ENCODE measurements at places on chromosomes 3 and 15.

DNA sequence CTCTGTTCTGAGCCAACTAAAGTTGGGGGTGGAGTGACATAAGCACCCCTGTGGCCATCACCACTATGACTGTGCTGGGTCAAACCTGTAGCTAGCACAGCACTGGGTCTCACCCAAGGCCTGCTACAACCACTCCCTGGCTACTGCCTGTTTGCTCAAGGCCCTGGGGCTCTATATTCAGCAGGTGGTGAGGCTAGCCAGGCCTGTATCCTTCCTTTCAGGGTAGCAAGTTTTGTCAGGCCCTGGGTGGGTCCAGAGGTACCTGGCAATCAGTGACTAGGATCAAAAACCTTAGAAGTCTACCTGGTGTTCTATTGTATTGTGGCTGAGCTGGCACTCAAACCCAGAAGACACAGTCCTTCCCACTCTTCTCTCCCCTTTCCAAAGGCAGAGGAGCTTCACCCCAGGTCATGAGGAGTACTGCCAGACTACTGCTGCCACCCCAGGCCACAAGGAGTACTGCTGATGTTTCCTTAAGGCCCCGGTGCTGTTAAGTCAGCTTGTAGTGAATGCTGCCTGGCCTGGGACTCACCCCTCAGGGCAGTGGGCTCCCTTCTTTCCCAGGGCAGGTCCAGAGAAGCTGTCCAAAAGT is 170.8 kb downstream of the IGSF11 start:
- DNase-seq: no peak

- no peak for DNase-seq
Observed at GRCh38 chr15:33344111-33344510, 33.3 kb downstream of the RYR3 start.

- no peak for DNase-seq
Observed at GRCh38 chr3:79052054-79052681, 715.6 kb downstream of the ROBO1 start.

- DNase-seq: no peak
Observed at GRCh38 chr15:70723122-70723422, 40.3 kb downstream of the UACA start.

- DNase-seq: no peak
Observed at GRCh38 chr15:101446518-101447167, 42.9 kb downstream of the PCSK6 start.

- DNase-seq: no peak
Observed at GRCh38 chr3:112297714-112298113, 3.7 kb upstream of the SLC9C1 start.

DNA sequence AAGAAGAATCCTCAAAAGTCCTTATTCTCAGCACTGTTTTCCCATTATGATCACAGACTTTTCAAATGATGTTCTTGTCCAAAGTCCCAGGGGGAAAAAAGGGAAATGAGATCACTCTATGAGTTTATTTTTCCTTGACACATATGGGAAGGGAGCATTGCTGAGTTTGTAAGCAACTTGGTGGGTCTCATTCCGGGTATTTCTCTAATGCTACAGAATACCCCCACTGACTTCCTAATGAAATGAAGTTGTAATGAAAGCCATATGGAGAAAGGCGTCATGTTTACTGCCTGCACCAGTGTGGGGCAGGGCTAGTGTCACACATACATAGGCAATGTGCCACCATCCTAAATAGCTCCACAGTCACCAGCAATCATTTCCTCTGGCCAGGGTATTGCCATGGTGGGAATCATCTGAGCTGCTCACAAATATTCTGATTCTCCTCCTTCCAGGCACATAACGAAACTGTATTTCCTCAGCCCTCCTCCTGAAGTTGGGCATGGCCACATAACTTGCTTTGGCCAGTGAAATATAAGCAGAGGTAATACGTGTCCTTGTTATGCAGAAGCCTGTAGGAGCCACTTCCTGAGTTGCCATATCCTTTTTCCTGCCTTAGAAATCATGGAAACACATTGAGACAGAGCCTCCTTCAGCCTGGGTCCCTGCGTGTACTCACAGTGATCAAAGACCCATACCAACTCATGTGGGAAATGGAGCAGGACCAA is 41.0 kb upstream of the C15orf61 start:
- DNase-seq: no peak

DNA sequence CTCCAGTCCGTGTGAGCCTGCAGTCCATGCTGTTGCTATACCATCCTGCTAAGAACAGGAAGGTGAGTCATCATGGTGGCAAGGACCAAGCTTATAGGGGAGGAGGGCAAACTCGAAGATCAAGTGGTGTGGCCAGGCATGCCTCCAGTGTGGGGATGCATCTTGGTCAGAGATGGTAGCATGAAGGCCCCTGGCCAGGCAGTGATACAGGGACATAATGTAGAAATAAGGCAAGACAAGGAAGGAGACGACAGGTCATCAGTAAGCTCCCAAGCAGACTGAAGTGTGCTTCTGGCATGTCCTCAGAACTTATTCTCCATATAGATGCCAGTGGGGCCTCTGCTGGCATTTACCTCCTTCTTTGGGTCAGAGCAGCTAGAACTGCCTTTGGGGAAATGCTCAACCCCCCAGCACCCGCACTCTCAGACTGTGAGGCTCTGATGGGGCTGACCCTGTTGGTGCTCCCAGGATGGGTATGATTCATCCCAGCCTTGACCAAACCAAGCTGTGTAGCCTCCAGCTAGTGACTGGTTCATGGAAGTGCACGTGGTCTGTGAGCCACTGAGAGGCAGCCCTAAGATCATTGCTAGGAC is 52.5 kb upstream of the ATP2B2 start:
- no peak for DNase-seq

DNA sequence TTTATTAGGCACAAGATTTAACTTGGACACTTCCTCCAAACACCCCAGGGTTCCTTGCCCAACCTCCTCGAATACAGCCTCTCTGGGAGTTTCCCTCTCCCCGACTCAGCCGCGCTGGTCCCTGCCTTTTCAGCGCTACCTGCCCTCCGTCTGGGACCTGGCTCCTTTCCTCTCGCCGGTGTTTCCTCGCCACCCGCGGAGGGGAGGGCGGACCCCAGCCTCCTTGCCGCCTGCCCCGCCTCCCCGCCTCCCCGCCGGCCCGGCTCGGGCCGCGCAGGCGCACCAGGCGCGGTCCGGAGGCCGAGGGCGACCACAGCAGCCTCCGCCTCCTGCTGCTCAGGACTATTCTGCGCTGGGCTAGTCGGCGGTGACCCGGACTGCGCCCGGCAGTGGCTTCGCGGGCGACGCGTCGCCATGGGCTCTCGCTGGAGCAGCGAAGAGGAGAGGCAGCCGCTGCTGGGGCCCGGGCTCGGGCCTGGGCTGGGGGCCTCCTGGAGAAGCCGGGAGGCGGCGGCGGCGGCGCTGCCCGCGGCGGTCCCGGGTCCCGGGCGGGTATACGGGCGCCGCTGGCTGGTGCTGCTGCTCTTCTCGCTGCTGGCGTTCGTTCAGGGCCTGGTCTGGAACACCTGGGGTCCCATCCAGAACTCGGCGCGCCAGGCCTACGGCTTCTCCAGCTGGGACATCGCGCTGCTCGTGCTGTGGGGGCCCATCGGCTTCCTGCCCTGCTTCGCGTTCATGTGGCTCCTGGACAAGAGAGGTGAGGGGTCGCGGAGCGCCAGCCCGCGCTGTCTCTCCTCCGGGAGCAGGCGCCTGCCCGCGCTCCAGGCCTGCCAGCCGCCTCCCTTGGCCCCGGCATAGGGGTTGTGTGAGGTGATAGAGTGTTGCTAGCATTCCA is at the start of gene SLC49A4:
TSS of gene SLC49A4 (plus strand) at position 291 of the 895 bp plus-strand sequence. CDS start at position 415, 124 bp downstream.
- peak; percentile 21 for DNase-seq

- DNase-seq: no peak
Observed at GRCh38 chr3:193330555-193331204, 47.9 kb downstream of the ATP13A5 start.

DNA sequence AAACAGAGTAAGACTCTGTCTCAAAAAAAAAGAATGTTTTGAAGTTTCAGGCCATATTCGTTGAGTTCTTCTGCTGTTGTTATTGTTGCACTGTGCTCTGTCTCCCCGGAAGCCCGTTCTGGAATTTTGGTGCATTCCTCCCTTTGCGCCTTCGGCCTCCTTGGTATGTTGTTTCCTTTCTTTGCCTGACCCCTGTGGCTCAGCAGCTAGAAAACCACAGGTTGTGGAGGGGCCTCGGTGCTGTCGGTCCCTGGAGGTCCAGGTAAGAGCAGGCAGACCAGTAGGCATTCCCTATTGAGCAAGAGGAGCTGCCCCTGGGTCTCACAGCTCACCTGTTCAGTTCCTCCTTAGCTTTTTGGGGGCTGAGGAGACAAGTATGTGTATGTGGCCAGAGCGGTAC is 51.0 kb upstream of the DLG1 start:
- DNase-seq: no peak

DNA sequence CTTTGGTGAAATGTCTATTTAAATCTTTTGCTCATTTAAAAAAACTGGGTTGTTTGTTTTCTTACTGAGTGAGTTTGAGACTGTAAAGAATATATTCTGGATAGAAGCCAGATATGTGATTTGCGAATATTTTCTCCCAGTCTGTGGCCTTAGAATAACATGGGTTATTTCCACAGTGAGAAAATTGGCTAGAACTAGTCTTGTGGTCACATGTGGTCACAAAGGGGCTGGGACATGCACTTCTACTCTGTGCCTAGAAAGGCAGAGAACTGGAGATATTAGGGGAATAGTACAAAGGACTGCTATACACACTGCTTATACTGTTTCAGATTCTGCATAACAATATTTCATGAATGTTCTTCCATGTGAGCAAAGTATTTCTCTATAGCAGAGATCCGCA is 79.9 kb upstream of the RGMA start:
- DNase-seq: no peak

GRCh38 chr3:107222907-107223306 is 154.3 kb upstream of the CCDC54 start:
- DNase-seq: no peak

- no peak for DNase-seq
Observed at GRCh38 chr3:151431940-151432339, 28.9 kb downstream of the IGSF10 start.

GRCh38 chr3:136122006-136122405 is 74.1 kb downstream of the MSL2 start:
- no peak for DNase-seq

DNA sequence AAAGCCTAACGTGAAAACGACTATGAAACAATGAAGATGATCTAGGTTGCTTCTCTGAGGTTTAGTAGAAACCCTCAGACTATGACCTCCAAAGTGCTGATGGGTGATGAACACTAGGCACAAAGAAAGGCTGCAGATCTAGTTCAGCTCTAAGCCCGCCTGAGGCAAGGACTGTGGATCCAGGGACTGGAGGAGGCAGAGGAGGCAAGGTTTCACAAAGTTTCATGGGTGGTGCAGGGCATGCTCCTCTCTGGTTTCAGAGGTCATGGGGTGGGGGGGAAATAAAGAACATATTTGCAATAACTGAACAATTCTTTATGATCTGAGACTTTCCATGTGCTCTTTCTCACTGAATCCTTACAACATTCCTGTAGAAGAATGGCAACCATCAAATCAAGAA is 679.2 kb downstream of the NTRK3 start:
- no peak for DNase-seq

GRCh38 chr15:59303633-59304032 is 69.0 kb downstream of the MYO1E start:
- DNase-seq: no peak

DNA sequence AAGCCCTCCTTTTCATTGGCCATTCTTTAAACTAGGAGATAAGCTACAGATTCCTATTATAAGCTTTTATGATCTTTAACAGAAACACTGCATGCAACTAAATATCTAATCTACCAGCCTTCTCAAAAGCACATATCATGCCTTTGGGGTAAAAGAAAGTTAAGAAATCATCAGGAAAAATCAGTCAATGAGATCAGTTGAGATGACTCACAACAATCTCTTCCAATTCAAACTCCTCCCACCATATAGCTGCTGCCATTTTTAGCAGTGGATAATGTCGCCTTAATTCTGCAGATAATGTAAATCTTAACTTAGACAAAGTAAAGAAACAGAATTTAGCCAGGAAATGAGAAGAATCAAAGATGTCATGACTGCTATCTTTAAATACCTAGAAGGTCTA is 135.2 kb upstream of the BCL6 start:
- no peak for DNase-seq

GRCh38 chr3:128353991-128354687 is 112.6 kb downstream of the DNAJB8 start:
- DNase-seq: peak; percentile 22

DNA sequence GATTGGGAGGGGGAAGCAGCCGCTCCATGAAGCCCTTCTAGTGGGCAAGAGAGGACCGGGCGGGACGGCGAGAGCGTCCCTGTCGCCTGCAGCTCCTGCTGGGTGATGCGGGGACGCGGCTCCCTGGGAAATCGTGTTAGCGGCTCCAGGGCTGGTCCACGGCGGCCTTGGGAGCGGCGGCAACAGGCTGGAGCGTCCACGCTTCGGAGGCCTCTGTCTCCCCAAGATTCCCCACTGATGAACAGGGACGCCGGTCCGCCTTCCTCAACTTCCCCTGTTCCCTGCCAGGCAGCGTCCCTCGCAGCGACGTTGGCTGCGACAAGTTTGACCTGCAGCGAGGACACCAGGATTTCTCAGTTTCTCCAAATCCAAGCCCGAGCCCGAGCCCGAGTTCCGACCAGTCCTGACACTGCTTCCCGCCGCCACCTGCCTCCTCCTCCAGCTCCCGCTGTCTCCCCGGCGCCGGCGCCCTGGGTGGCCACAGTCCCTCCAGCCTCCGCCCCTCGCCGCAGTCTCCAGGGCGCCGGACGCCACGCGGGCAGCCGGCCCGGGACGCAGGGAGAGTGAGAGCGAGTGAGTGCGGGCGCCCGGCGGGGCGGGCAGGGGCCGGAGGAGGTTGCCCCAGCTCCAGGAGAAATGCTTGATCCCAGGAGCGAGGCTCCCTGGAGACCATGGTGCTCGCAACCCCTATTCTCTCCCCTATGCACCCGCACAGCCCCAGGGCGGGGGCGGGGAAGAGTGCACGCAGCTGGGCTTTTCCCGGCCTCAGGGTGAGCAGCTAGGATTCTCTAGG is 78.1 kb upstream of the RNF7 start:
- no peak for DNase-seq

DNA sequence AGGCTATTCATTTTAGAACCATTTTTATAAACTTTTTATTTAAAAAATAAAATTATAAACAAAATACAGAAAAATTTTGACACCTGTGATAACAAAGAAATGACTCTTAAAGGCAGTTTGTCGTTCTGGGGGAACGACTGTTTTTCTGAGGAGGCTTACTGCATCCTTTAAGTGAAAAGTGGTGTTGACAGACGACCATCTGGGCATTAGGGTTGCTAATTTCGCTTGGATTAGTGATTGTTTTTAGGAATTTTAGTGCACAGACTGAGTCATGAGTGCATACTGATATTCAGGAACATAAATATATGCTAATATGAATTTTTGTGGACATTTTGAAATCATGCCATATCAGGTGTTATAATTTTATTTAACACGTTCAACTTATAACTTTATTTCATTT is 28.5 kb downstream of the OSTN start:
- DNase-seq: no peak

Measured in brain pericyte (primary cell).